Activated T-helper 2 cell treated with anti-CD3 and anti-CD28 coated beads, Interferon-gamma antibody, Interleukin-2, Interleukin-4, amounts not matched to agents 10 μg/mL and 5 μg/mL and 100 μg/mL, durations not matched to agents 14 hours and 24 hours and 36 hours (primary cell): ENCODE measurements at places on chromosomes 1 and 21.

GRCh38 chr21:15431053-15431452 lies 298.7 kb upstream of the USP25 start:
- DNase-seq = no peak

DNA sequence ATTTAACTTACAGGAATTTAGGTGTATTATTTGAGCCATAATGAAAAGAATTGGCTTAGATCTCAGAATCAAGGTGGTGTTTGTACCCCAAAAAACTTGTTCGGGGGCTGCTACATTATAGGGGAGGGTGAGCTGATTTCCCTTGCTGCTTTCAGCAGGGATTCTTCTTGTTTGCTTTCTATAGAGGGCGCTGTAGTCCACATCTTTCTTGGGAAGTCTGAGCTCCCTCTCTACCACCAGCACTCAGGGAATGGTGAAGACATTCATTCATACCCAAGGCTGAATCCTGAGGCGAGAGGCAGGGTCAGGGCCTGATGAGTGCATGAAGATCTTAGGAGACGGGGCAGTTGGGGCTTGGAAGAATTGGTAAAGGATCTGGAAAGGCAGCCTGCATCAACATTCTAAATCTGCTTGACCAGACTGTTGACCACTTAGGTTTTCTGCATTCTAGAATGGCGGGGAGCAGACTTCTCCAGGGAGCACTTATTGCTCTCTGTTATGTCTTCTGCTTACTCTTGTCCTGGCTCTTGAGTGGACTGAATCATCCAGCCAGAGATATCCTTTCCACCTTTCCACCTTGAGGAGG lies 18.9 kb downstream of the SPATA46 start:
- DNase-seq = no peak

- no peak for DNase-seq
Observed at GRCh38 chr1:232658386-232658785, 28.5 kb upstream of the SIPA1L2 start.

GRCh38 chr1:184945029-184945428 lies 29.3 kb downstream of the NIBAN1 start:
- no peak for DNase-seq

- DNase-seq = no peak
Observed at GRCh38 chr1:156856282-156856785, 2.6 kb downstream of the INSRR start.

DNA sequence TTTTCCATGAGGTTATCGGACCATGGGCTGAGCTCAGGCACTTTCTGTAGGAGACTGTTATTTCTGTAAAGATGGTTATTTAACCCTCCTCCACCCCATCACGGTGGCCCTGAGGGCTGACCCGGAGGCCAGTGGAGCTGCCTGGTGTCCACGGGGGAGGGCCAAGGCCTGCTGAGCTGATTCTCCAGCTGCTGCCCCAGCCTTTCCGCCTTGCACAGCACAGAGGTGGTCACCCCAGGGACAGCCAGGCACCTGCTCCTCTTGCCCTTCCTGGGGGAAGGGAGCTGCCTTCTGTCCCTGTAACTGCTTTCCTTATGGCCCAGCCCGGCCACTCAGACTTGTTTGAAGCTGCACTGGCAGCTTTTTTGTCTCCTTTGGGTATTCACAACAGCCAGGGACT lies 2.6 kb upstream of the CCDC28B start:
- no peak for DNase-seq

- DNase-seq = no peak
Observed at GRCh38 chr1:224676551-224676950, 60.4 kb downstream of the CNIH3 start.

- DNase-seq = no peak
Observed at GRCh38 chr1:71106658-71107322, 26.0 kb upstream of the ZRANB2 start.
